ENCODE measurements at places on chromosomes 5 and 9.

- no peak for DNase-seq
These were observed 9.4 kb upstream of the PWWP2A start for GRCh38 chr5:160128632-160129031.

GRCh38 chr9:83451308-83451707 lies 86.9 kb downstream of the FRMD3 start:
- DNase-seq: peak; percentile 10

DNA sequence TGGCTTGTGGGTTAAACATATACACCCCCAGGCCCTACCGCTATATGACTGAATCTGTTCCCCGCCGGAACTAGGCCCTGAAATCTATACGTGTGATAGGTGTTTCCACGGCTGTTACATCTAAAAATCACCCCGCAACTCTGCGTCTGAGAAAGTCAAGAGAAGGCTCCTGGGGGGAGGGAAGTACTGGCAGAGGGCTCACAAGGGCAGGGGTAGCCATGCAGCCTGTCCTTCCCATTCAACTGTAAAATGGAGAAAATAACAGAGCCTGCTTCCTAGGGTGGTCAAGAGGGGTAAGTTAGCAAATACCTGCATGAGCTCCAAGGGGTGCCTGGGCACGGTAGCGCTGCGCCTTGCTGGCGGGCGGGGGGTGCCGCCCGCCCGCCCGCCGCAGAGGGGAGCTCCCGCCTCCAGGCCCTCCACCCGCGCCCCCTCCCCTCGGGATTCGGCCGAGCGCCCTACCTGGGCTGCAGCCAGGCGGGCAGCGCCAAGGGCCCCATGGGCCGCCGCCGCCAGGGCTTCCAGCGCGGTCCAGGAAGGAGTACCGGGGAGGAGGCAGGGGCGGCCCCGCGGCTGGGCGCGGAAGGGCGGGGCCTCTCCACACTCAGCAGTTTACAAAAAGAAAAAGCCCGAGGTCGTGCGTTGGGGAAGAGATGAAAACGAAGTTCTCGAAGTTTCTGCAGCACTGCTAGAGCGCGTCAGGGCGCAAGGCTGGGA lies at the start of gene HACD4:
TSS of gene HACD4 (minus strand) at position 550 of the 717 bp plus-strand sequence. CDS start at position 500, 50 bp downstream.
- no peak for DNase-seq

DNA sequence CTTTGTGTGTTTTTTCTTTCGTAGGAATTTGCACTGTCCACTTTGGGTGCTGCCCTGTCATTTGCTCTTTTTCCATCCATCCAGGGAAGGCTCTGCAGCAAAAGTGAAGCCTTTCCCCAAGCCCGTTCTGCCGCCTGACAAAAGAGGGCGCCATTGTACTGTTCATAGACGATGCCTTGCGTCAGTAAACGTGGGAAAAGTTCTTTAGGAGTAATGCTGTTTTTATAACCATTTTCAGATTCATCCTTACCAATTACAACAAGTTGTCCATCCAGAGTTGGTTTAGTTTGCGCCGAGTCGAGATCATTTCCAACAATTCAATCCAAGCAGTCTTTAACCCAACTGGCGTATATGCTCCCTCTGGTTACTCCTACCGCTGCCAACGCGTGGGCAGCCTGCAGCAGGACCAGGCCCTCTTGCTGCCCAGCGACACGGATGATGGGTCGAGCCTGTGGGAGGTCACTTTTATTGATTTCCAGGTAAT lies 34.3 kb upstream of the RPS23 start:
- DNase-seq: peak; percentile 71

GRCh38 chr9:110186254-110186653 lies 21.7 kb downstream of the C9orf152 start:
- no peak for DNase-seq

DNA sequence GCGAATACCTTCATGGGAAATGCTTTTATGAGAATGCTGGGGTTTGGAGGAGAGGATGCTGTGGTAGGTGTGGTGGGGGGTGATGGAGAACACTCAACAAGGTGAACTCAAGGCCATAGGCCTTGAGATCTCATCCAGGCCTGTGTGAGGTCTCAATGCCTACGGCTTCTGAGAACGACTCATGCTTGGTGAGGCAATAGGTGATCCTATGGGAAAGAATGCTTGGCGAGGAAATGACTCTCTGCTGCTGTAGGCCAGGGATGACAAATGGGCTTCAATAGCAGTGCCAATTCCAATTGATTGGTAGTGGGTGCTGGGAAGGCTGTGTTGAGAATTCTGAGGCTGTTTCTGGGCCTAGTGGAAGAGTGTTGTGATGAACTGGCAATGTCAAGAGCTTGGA lies 280.2 kb upstream of the CLINT1 start:
- DNase-seq: no peak

GRCh38 chr9:23537192-23538066 lies 288.6 kb downstream of the ELAVL2 start:
- no peak for DNase-seq

- no peak for DNase-seq
These were observed 17.1 kb upstream of the HSD17B3 start for GRCh38 chr9:96318921-96319565.

DNA sequence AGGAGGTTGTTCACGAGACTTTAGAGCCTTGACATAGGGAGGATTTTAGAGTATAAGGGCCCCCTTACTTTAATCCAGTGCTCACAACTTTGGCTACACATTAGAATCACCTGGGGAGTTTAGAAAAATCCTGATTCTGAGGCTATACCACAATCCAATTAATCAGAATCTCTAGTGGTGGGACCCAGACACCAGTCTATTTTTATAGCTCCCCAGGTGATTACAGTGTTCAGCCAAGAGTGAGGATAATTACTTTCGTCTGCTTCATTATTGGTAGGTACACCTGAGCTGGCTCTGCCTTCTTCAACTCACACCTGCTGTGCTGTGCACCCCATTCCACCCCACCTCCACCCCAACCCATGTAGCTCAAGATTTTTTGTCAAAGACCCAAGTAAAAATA lies 141.3 kb upstream of the EPB41L4A start:
- DNase-seq: no peak

DNA sequence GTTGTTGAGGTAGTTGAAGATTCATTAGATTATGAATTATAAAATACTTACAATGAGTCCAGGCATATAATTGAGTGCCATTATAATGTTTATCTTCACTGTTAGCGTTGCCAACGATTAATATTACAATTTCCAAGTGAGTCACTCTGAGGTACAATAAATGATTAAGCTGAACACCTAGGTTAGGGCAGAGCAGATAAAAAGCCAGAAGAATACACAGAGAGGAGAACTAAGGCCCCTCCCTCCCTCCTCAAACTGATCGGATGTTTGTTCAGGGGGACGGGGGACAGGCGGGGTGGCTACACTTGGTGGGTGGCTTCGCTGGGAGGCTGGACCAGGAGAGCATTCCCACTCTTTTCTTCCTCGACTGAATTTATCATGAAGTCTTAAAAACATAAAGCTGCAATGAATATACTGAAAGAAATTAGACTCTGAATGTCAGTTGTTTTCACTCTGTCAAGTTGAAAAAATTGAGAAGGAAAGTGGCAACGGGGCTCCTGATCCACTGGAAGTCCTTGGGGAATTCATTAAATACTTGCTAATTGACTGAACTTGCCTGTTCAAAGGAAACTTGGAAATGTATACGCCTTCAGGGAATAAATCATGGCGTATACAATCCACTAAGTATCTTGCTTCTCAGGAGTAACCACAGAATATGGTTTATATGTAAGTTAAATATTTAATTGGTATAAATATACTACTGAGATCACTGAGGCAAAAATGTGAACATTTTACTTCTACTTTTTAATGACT lies 198.1 kb downstream of the TSSK1B start:
- DNase-seq: no peak

GRCh38 chr5:103487822-103488493 lies 74.6 kb downstream of the NUDT12 start:
- no peak for DNase-seq

DNA sequence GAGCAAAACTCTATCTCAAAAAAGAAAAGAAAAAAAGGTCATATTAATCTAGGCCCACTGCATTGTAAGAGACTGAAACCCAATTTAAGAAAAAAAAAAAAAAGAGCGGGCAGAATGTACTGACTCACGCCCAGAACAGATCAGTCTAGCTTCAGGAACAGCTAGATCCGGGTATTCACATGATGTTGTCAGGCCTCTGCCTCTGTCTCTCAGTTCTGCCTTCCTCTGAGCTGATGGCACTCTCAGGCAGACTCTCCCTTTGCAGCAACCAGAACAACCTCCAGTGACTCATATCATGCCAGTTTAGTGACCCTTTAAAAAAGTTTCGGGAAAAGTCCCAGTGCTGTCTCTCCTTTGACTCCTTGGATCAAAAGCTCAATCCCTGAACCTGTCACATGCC lies 53.0 kb downstream of the NEURL1B start:
- DNase-seq: no peak

GRCh38 chr5:2863133-2863532 lies 111.7 kb upstream of the IRX2 start:
- no peak for DNase-seq

- peak; percentile 54 for DNase-seq
These were observed 66.7 kb downstream of the DAB2IP start for GRCh38 chr9:121718084-121718483.

- no peak for DNase-seq
These were observed 293.4 kb downstream of the EDIL3 start for GRCh38 chr5:84091127-84091799.

DNA sequence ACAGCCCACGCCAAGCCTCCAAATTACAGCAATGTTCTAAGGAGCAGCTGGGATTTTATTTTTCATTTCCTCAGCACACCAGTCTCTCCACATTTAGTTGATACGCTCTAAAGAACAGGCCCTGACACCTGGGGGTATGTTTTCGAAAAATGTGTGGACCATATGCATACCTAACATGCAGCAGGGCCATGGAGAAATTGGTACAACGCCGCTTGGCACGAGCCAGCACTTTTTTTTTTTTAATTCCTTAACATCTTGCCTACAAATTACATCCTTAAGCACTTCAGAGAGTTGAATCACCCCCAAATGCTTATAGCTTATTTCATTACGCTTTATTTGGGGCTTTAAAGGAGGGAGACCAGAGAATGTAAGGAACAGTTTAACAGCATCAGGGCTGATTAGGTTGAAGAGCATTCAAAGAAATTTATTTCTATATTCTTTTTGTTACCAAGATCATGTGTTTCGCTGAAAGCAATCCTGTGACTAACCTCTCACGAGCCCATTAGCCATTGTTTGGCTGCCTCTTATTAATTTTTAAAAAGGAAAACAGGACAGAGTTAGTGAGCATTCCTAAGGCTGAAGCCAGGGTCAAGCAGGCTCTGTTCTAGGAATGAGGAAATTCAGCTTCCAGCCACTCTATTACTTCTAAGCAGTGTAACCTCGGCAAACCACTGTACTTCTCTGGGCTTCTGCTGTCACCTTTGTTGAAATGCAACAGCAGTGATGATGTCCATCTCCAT lies 173.8 kb downstream of the ACTL7B start:
- DNase-seq: no peak

DNA sequence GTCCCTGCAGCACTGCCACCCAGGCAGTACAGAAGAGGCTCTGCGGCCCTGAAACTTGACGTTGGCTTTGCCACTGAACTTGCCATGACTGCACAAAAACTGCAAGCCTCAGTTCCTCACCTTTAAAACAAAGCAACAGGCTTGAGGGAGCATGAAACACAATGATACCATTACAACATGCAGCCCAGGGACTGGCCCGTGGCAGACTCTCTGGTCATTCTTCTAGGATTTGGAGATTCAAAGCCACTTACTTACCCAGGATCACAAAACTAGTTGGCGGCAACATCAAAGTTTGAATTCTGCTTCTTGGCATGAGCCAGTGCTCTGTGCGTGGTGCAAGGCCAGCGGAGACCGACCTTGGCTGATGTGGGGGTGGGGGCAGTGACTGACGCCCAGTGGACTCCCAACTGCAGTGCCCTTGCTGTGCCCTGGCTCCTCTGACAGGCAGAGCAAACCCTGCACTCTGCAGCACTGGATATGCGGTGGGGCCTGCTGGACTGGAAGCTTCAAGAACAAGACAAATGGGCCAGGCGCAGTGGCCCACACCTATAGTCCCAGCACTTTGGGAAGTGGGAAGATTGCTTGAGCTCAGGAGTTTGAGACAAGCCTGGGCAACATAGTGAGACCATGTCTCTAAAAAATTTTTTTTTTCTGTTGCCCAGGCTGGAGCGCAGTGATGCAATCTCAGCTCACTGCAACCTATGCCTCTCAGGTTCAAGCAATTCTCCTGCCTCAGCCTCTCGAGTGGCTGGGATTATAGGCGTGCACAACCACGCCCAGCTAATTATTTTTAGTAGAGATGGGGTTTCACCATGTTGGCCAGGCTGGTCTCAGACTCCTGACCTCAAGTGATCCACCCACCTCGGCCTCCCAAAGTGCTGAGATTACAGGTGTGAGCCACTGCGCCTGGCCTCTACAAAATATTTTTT lies 18.9 kb downstream of the SQSTM1 start:
- DNase-seq: no peak

DNA sequence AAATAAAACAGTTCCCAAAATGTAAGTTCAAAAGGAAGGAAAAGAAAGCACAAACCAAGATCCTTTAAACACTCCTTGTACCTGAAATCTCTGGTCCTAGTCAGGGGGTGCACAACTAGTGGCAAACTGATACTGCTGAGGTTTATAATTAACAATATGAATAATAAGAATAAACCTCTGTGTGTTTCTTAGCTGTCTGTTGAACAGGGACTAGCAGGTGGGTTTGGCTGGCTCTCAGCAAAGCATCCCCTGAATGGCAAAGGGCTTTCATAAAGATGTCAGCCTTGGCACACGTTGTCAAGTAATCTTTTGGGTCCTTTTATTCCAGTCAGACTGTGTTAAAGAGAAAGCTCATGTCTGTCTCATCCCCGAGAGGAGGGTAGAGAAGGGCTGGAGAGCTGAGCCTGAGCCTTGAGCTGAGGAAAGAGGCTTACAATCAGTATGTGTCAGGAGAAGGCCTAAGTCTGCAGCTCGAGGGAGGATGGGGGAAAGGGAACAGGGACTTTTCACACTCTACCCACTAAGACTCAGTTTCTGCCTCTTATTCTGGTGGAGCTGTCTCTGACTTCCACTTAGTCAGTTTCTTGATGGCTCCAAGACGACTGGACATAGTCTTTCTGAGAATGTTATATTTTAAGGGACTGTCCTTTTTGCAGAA lies 123.0 kb downstream of the GALNT10 start:
- DNase-seq: no peak

DNA sequence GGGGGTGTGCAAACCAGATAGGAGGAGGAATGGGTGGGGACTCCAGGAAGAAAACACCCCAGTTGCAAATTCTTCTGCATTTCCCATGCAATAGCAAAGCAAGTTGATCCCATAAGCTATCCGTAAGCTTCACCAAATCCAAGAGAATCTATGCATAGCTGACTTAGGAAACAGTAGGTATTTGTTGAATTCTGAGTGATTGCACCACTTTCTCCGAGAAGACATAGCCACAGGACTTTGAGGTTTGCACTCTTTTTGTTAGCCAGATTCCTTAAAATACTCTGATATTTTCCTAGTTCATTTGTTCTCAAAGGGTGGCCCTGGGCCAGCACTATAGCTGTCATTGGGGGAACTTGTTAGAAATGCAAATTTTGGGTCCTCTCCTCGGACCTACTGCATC lies 271.9 kb downstream of the SLIT3 start:
- DNase-seq: no peak

All from HFFc6 (cell line).